ENCODE measurements at places on chromosomes 4 and X. TPM values are rescaled to one million over a fixed set of nuclear protein-coding genes. Genes with fewer than 3 reads are reported as not detected.

- no peak for DNase-seq
Measured at GRCh38 chr4:5706486-5707290, 1.7 kb downstream of the EVC2 start.

DNA sequence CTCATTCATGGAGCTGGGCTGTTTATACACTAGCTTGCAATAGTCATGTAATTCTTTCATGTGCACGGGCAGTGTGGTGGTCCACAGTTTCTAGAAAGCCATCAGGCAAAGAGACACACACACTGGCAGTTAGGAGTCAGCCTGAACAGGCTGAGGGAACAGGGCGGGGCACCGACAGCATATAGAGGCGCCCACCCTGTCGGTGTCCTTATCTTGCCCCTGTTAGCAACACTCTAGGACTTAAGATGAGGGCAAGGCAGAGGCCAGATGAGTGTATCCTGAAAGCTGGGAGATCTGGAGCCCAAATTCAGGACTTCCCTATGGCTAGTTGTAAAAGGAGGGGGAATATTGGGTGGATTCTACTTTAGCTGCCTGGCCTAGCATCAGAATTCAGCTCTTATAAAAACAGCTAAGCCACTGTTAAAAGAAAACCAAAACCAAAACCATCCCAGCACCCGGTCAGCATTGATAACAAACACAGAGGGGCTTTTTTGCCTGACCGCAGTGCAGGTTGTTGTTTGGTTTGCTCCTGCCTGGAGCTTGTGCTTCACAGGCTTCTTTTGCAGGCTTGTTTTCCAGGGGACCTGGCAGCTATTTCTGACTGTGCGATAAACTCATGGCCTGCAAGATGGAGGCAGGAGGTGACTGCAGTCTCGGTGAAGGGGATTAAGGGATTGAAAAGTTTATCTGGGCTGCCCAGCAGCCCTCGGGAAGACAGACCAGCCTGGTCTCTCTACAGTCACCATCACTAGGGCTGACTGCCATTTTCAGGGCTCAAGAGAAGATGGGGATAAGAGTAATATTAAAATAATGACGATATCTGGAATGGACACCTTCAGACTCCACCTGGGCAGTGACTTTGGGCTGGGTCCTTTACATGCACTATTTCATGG lies 638.9 kb downstream of the MID1IP1 start:
- DNase-seq = peak; percentile 26

GRCh38 chr4:130368668-130369067 lies 1272.7 kb downstream of the C4orf33 start:
- no peak for DNase-seq

- DNase-seq = no peak
Measured at GRCh38 chrX:111652719-111653118, 28.3 kb upstream of the ALG13 start.

Gene LANCL3
- 0.07 TPM for total RNA-seq
